T-cell (primary cell): ENCODE measurements at places on chromosomes 12 and 14.

GRCh38 chr14:51628238-51628637 lies 23.5 kb upstream of the FRMD6 start:
- no peaks in the 10 kb centered on the region for H3K4me1 ChIP-seq
- H3K36me3 ChIP-seq, result no peaks in the 10 kb centered on the region
- peaks cover 1% of the 10 kb centered on the region for H3K27me3 ChIP-seq
- no peak for DNase-seq

- DNase-seq, result no peak
- no peaks in the 10 kb centered on the region for H3K36me3 ChIP-seq
- H3K4me1 ChIP-seq, result no peaks in the 10 kb centered on the region
- H3K4me3 ChIP-seq, result no peak overlapping the region
These were observed 30.9 kb upstream of the IRF2BPL start for GRCh38 chr14:77059276-77059915.

GRCh38 chr14:66046035-66046434 lies 440.1 kb upstream of the CCDC196 start:
- H3K36me3 ChIP-seq, result no peaks in the 10 kb centered on the region
- no peak overlapping the region for H3K4me3 ChIP-seq
- no peaks in the 10 kb centered on the region for H3K27me3 ChIP-seq
- no peak for DNase-seq
- no peaks in the 10 kb centered on the region for H3K4me1 ChIP-seq
- H3K27ac ChIP-seq, result no peak overlapping the region

- H3K27ac ChIP-seq, result no peak overlapping the region
- no peaks in the 10 kb centered on the region for H3K27me3 ChIP-seq
- no peak overlapping the region for H3K4me3 ChIP-seq
- H3K36me3 ChIP-seq, result no peaks in the 10 kb centered on the region
- DNase-seq, result no peak
These were observed 197.0 kb upstream of the PRICKLE1 start for GRCh38 chr12:42786400-42787148.

GRCh38 chr14:41597647-41598046 lies 9.0 kb upstream of the LRFN5 start:
- H3K27ac ChIP-seq, result no peak overlapping the region
- DNase-seq, result no peak
- peaks cover 3% of the 10 kb centered on the region for H3K27me3 ChIP-seq
- H3K4me3 ChIP-seq, result no peak overlapping the region
